SJSA1 (cell line): ENCODE measurements at places on chromosomes 12 and 14. TPM values are rescaled to one million over a fixed set of nuclear protein-coding genes. Genes with fewer than 3 reads are reported as not detected.
A peak's percentile ranks its signal among the peaks of the same experiment; 100 is the strongest.

DNA sequence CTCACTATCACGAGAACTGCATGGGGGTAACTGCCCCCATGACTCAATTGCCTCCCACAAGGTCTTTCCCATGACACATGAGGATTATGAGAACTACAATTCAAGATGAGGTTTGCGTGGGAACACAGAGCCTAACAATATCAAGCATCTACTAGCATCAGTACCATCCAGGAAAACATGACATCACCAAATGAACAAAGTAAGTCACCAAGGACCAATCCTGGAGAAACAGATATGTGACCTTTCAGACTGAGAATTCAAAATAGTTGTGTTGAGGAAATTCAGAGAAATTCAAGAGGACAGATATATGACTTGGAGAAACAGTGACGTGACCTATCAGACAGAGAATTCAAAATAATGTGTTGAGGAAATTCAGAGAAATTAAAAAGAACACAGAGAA is 65.8 kb upstream of the TMTC2 start:
- no peak for DNase-seq

GRCh38 chr14:35571598-35571997 is 37.6 kb downstream of the INSM2 start:
- DNase-seq = no peak

DNA sequence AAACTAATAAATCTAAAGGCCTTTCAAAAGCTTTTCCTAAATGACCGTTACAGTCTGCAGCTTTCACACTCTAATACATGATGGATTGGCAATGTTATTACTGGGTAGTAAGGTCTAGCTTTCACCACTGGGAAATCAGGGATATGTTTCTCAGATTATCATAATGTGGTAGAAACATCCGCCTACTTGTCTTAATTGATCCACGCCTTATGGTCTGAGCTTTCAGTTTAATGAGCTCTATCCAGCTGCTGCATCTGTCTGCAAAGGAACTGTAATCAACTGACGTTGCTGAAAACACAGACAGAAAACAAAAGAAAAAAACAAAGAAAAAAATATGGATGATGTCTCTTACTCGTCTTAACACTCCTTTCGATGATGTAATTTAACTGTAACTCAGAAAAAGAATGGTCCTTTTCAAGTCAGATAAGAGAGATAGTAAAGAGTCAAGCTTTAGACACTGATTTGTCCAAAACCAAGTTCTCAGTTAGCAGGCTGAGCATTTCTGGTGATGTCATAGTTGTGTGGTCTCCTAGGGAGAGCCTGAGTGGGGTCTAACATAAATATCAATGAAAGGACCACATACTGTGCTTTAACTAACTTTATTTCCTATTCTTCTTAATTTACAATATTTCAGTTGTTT is 85.9 kb downstream of the C2CD5 start:
- no peak for DNase-seq

GRCh38 chr14:102039157-102039556 is 47.7 kb downstream of the HSP90AA1 start:
- no peak for DNase-seq

DNA sequence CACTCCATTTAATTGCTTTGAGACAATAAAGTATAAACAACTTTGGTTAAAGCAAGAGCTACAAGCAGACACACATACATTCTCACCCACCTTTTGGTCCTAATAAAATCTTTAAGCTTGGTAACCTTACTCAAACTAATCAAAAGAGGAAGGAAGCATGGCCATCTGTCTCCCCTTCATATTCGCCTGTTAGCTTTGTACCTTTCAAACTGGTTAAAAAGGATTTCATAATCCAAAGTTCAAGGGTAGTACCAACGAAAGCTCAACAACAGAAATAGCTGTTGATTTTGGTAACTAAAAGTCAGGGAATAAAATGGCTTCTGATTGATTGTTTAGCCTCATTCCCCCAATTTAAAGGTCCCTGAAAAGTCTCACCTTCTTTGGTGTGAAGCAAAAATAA is 456.9 kb downstream of the BCAT1 start:
- DNase-seq = no peak

DNA sequence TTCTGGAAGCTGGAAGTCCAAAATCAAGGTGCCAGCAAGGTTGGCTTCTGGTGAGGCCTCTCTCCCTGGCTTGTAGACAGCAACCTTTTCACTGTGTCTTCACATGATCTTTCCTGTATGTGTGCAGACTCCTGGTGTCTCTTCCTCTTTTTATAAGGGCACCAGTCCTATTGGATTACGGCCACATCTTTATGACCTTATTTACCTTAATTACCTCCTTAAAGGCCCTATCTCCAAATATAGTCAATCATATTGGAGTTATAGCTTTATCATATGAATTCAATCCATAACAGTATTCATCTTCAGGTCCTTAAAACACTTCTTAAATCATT is 21.2 kb upstream of the GARIN2 start:
- no peak for DNase-seq

DNA sequence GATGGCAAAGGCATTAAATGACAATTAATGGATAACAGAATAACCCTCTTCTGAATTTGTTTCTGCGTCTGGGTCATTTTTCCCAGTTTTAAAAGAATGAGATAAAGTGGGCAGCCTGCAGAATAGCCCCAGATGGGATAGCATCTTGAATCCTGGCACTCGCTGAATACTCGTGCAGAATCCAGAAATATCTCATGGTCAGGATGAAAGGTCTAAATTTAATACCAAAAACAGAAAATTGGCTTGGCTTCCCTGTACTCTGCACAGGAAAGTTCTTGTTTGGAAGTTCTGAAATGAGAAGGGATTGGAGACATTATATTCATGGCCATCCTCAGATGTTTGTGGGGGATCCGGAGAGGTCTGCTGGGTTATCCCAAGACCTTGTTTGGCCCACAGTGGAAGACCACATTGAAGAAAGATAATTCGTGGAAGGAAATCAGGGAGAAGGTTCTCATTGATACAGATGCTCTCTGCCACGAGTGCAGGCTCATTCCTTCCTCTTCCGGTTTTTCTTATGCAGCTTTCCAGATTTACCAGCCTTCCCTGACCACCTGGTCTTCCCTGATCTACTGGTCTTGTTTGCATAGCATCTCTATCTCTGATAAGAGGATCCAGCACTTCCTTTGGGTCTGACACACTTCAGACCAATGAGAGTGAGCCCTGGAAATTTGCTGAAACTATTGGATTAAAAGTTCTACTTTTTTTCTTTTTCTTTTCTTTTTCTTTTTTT is 6.0 kb upstream of the IFT81 start:
- DNase-seq = no peak

GRCh38 chr12:123126294-123127181 is 24.4 kb downstream of the PITPNM2 start:
- no peak for DNase-seq

- DNase-seq = no peak
Observed at GRCh38 chr12:131242741-131243496, 289.2 kb downstream of the ADGRD1 start.

- DNase-seq = no peak
Observed at GRCh38 chr12:82666830-82667229, 19.9 kb upstream of the TMTC2 start.

- DNase-seq = no peak
Observed at GRCh38 chr12:120229487-120230325, 28.8 kb upstream of the RPLP0 start.

- peak; percentile 94 for DNase-seq
Observed at GRCh38 chr12:124385219-124385969, 90.5 kb downstream of the RFLNA start.

- no peak for DNase-seq
Observed at GRCh38 chr14:105711841-105712460, 185.6 kb downstream of the TMEM121 start.

GRCh38 chr14:85438481-85438942 is 91.4 kb upstream of the FLRT2 start:
- no peak for DNase-seq

DNA sequence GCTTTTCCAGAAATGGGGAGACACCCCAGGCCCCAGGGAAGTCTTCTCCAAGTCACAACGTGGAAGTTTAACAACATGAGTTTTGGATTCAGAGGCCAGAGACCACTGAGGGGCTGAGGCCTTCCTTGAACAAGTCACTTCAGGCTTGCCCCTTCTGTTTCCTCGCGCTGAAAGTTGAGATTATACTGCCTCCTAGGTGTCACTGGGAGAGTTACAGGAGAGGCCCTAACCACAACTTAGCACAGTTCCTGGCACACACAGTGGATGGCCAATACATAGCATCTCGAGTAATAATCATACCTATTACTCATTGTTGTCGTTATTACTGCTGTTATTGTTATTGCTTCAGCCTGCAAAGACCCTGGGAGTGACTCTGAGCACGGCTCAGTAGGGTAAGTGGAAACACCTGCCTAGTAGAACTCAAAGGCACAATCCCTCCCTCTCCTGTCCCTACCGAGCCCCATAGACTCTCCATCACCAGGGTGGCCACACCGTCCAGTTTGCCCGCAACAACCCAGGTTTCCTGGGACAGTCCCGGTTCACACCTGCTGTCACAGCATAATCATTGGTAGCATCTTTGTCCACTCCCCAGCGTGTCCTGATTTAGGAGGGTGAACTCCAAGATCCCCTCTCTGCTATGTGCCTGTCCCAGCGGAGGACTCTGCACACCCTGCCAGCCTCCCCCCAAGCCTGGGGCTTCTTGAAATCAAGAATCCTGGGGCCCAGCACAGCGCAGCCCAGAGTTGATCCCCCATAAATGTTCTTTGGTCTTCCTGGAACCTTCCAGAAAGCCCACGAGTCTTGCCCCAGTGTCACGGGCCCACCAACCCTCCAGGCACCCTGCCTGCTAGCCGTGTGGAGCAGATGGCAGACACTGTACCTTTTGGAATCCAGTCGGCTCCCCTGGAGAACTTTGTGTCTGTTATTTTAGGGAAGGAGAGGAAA is 85.0 kb downstream of the SYNE3 start:
- no peak for DNase-seq

- DNase-seq = peak; percentile 87
Observed at GRCh38 chr14:72665259-72665658, 228.6 kb downstream of the DPF3 start.

DNA sequence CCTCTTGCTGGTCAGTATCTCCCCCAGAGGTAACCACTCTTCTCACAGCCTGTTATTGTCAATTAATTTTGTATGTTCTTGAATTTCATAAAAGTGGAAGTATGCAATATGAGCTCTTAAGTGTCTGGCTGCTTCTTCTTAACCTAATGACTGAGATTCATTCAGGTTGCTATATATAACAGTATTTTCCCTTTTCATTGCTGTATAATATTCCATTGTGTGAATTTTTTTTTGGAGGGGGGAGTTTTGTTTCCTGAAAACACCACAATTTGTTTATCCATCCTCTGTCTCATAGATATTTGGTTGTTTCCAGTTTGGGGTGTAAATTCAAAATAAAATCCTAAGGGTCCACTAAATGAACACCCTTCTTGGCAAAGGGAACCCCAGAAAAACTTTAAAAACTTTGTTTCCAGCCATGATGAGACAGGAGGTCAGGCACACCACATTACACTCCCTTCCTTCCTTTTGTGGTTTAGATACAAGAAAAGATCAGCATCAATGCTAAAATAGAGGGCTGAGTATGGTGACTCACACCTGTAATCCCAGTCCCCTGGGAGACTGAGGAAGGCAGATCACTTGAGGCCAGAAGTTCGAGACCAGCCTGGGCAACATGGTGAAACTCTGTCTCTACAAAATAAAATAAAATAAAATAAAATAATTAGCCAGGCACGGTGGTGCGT is 4.1 kb upstream of the DAO start:
- DNase-seq = no peak

DNA sequence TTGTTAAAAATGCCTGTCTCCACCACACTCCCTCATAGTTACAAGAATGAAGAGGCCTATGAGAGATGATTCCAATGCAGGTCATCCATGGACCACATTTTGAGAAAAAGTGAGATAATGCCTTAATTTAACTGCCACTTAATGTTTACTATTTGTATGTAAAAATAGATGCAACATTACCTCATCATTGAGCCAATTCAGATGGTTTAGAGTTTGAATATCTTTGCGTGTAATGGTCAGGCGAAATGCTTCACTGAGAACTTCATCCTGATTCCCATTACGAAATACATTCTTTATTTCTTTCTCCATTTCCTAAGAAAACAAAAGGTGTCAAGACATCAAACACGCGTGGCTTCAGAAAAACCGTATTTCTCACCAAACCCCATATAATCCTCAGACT is 42.3 kb downstream of the SENP1 start:
- DNase-seq = peak; percentile 65

- no peak for DNase-seq
Observed at GRCh38 chr12:117525766-117526165, 164.3 kb upstream of the NOS1 start.

DNA sequence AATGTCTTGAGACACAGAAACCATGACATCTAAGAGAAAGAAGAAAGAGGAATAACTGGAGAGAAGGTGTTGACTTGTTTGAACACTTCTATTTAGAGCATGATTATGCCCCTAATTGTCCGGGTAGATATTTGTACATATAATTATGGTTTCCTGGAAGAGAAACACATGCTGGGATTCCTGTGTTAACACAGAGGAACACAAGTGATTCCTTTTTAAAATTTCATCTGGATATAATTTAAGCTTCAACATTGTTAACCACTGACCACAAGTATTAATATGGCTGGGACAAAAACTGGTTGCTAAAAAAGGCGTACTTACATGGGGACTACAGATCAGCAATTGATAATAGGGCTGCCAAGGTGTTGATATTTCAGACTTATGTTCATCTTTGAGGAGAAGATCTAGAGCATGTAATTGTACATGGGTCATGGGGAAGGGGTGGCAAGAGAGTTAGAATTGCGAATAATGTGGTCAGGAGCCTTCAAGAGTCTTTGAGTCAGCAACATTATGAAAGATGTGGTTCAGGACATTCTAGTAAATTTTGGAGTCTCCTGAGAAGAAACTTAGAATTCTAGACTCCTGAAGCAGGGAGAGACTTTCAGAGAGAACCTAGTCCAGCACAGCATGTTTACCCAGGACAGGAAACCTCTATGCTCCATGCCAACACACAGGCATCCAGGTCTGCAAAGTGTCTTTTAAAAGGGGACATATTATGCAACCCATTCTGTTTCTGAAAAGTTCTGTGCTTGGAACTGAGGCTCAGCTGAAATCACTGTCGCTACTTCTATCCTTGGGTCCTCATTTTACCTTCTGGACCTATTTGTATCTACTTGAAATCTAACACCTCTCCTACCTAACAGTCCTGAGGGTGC is 56.5 kb downstream of the SLC38A1 start:
- DNase-seq = no peak

Gene CCER1
- total RNA-seq = not detected in 2 replicates

Gene RHOJ
- 0.32 and 2.8 TPM in 2 replicates for total RNA-seq

Gene GARIN6
- total RNA-seq = not detected in 2 replicates

Gene NKX2-1
- not detected in 2 replicates for total RNA-seq

Gene SLC6A15
- 0.16 and 0.18 TPM in 2 replicates for total RNA-seq

Gene GLT1D1
- total RNA-seq = not detected in 2 replicates

Gene FGD4
- 1.5 and 2.8 TPM in 2 replicates for total RNA-seq

Gene HOTAIR
- 11.1 and 13.5 TPM in 2 replicates for total RNA-seq

Gene PRKCH
- total RNA-seq = 5.7 and 11.5 TPM in 2 replicates

Gene SLCO1C1
- total RNA-seq = 0.09 TPM in 1 of 2 replicates, not detected in the other
